ENCODE measurements at places on chromosomes 6 and 20.

GRCh38 chr6:102028176-102028575 is 634.7 kb downstream of the GRIK2 start:
- no peak for DNase-seq

DNA sequence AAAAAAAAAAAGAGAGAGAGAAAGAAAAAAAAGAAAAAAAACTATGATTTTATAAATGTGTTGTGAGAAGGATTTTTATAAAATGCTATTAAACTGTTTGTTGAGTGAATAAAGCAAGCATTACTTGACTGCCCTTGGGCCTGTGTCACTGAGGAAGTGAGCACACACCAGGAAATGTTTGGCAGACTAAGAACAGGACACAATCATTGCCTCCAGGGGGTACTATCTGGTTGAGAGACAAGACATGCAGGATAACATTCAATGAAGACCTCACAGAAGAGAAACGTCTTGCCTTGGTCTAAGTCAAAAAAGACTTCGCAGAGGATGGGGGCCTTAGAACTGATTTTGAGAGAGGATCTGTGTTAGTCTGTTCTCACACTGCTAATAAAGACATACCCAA is 40.6 kb downstream of the MTFR2 start:
- DNase-seq: no peak

DNA sequence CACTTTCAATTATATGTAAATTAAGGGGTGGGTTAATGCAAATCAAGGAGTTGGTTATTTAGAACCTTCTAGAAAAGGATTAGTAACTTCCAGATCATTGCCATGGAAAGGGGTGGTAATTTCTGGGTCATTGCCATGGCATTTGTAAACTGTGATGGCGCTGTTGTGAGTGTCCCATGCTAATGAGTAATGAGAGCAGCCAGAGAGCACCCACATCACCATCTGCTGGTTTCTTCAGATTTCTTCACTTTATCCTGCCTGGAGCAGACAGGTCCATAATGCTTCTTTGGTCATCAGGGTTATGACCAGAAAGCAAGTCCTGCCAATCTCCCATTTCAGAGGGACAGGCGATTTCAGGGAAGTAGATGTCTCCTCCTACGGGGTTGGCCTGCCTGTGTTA is 311.3 kb upstream of the CNR1 start:
- no peak for DNase-seq

- DNase-seq: no peak
These were observed 30.3 kb downstream of the SEL1L2 start for GRCh38 chr20:13960119-13960518.

GRCh38 chr20:61901392-61902220 is 164.1 kb downstream of the TAF4 start:
- no peak for DNase-seq

- DNase-seq: no peak
These were observed 88.1 kb downstream of the ERMARD start for GRCh38 chr6:169839493-169839892.

DNA sequence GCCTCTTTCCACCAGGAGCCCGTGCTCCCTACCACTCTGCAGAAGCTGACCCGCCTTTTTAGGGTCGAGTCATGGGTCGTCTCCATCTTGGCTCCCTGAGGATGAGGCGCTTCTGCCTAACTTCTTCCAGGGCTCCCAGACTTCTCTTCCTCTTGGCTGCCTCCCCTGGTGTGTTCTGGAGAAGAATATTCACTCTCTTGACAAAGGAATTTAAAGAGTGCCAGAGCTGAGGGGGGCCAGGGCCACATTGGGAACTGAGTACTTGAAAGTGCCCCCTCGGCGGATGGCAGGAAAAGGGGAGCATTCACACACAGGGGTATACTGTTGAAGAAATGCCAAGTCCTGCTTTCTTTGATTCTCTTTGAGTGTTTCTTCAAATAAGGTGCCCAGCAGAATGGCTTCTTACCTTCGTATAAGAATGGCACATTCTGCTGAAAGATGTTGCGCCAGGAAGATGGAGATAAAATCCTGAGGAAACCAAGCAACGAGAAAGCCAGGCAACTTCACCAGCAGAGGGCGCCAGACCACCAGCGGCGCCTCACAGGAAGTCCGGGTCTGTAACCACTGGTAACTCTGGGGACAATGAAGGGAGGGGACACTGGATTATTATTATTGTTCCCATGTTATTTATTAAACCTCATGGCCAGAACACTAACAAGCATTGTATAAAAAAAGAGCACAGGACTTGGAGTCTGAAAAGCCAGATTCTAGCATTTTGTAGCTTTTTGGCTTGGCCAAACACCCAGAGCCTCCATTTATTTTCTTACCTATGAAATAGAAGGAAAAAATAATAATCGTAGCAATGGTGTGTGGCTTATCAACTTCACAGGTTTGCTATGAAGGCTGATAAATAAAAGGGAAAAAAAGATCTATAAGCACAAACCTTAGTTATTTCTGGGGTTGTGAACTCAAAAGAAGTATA is 176.7 kb downstream of the HACE1 start:
- DNase-seq: peak; percentile 54

DNA sequence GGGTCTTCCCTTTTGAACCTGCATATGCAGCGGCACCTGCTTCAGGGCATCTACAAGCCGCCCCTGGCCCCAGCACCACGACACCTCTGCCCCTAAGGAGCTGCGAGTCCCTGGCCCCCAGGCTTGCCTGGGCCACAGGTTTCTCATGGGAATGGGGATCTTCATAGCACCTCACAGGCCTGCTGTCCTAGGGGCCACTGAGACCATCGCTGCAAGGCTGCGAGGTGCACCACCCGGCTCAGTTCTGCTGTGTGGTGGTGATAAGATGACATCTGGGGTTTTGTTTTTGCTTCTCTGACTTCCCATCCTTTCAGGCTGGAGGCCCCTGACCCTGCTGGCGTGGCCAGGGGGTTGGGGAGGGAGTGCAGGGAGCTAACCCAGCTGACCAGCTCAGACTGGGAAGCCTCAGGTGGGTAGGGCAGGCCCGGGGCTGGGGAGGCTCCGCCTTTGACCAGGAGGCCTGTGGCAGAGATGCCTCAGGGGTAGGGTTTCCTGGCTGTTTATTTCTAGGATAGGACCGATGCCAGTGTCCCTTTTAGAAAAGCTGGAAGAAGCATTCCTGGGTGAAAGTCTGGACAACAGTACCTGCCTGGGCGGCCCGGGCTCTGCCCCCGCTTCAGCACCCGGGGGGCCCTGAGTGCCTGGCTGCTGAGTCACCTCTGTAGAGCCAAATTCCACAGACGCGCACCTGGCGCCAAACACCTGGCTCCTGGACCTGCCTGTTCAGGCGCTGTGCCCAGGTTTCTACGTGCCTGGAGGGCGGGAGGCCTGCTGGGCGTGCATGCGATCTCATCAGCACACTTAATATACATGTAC is 264.7 kb downstream of the DLL1 start:
- DNase-seq: peak; percentile 18

GRCh38 chr6:50211582-50211981 is 161.9 kb upstream of the DEFB112 start:
- DNase-seq: no peak

GRCh38 chr6:44217332-44218143 is 812 bp downstream of the MYMX start:
- DNase-seq: no peak

DNA sequence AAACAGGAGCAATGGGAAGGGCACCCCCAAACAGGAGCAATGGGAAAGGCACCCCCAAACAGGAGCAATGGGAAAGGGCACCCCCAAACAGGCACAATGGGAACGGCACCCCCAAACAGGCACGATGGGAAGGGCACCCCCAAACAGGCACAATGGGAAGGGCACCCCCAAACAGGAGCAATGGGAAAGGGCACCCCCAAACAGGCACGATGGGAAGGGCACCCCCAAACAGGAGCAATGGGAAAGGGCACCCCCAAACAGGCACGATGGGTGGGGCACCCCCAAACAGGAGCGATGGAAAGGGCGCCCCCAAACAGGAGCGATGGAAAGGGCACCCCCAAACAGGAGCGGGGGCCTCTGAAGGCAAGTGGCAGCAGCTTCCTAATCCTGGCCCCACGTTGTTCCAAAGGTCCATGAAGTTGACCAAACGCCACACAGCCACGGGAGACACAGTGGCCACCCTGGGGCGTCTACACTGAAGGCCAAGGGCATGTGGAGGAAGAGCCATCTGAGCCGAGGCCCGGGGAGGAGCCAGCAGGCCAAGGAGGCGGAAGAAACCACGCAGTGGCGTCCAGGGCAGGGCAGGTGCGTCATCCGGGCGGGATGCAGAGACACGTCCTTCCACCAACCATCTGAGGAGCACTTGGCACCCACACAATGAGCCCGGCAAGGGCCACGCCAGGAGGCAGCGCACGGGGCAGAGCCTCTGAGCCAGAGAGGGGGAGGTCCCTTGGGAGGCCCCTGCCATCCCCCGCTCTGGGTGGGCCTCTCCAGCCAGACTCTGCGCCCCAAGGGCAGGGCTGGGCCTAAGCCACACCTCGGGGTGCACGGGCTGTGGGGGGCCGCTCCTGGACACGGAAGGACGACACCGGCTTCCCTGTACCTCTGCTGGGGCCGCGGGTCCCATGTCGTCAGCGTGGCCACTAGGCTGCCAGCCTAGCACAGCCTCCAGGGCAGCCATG is 21.5 kb upstream of the NTSR1 start:
- DNase-seq: no peak

GRCh38 chr6:46517202-46517601 is 26.0 kb upstream of the RCAN2 start:
- no peak for DNase-seq

DNA sequence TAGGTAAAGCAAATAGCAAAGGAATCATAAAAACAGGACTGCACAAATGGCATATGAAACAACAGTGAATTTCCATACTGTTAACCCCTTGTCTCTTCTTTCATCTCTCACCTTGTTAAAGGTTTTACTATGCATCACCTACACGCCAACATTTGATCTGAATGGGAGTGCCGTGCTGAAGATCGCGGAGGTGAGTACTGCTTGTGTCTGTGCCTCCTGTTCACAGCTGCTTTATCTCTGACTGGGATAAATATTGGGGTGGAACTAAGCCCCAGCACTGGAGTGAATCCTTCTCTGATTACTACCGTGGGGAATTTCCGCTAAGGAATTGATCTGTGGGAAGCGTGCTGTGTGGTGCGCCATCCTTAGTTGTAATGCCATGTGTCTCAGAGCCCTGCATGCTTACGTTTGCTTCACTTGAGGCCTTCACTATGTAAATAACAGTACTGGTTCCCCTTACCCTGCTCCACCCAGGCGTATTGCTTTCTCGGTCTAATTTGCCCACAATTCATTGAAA is 11.4 kb upstream of the PBOV1 start:
- DNase-seq: no peak

DNA sequence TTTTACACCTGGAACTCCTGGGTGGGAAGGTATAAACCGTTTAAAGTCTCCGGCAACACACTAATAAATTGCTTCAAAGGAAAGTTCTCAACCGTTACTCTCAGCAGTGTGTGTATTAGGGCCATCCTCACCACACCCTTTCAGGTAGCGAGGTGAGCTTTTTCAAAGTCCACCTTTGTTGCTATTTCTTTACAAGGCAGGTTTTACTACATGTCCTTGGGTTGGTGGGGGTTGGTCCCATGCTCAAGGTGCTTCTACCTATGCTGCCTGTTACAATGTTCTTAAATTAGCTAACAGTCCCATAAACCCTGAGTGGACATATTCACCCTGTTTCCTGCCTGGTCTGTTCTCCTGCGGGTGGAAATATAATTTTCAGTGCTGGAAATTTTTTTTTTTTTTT is 13.2 kb upstream of the OSER1 start:
- DNase-seq: no peak

GRCh38 chr20:61702246-61702645 is 363.4 kb downstream of the TAF4 start:
- DNase-seq: no peak

DNA sequence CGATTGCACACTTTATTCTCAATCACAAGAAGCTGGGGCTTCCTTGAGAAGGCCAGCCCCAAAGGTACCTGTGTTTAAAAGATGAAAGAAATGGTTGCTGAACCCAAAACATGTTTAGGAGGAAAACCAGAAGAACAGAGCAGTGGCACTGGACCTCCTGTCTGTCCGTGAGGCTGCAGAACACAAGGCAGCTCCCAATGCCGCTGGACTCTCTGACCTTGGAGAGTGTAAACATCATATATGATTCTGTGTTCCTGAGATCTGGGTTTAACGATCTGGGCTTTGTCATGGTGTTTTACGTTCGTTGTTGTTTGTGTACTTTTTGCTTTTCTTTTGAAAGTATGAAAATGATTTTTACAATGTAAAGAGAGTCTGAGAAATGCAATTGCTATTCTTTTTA is 106.1 kb downstream of the SLC22A3 start:
- no peak for DNase-seq

- no peak for DNase-seq
These were observed 15.2 kb downstream of the CDH22 start for GRCh38 chr20:46293084-46293483.

- DNase-seq: no peak
These were observed 11.5 kb downstream of the RNF146 start for GRCh38 chr6:127277878-127278843.

DNA sequence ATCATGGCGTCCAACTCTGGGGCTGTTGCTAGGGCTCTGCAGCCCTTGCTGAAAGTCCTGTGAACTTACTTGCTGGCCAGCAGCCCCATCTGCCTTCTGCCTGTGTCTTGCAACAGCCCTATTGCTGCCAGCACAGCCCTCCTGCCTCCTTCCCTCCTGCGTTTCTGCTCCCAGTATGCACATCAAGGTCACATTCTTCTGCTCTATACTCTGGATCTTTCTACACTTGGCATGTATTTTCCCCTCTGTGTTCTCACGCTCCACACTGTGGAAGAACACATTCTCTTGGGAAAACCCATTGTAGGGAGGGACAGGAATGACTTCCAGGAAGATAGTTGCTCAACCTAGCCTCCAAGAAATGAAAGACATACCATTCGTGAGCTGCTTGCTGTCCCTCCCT is 80.9 kb upstream of the PHACTR2 start:
- no peak for DNase-seq

DNA sequence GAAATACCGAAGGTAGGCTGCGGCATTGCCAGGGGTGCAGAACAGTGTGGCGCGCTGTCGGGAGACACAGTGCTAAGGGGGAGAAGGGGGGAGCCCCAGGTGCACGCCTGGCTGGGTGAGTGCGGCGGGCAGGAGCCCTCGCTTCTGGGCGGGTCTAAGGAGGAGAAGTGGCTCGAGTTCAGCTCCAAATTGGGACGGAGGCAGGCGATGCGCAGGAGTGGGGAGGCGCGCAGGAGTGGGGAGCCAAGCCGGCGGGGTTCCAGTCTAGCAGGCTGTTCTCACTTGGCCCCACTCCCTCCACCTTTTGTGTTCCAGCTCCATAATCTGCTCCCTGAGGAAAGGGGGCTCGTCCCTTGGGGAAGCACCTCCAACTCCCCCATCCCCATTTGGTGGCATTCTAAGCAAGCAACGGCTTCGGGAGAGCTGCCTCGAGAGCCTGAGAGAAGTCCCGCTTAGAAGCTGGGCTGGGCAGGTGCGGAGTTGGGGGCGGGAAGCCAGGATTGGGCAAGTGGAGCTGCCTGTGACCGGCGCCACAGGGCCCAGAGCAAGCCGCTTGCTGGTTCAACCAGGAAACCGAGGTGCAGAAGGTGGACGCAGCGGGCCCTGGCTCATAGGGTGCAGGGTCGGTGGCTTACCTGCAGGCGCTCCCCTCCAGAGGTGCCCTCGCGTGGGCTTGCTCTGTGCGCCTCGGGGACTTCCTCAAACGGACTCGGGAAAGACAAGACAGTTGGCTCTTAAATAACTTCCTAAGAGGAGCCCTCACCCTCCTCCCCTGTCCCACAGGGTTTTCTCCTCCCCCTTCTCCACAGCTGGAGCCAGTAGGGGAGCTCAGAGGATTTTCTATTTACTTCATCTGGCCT is at the start of gene F13A1:
Gene F13A1, minus strand, starts transcription at position 711 of the 860 bp plus-strand sequence. CDS start 1,998 bp downstream, outside the sequence.
- DNase-seq: no peak

GRCh38 chr6:19664050-19664449 is 173.1 kb upstream of the ID4 start:
- no peak for DNase-seq
